Anterior cingulate cortex (tissue), 58 donors: ENCODE measurements at places on chromosomes 5 and 9.

- no peak for DNase-seq
Measured at GRCh38 chr9:86703346-86703745, 244.0 kb downstream of the GAS1 start.

GRCh38 chr5:168947212-168947868 lies 353.6 kb downstream of the SLIT3 start:
- DNase-seq = no peak

- no peak for DNase-seq
Measured at GRCh38 chr5:66620711-66621110, 24.5 kb downstream of the MAST4 start.

- DNase-seq = no peak
Measured at GRCh38 chr5:89262030-89262429, 379.0 kb upstream of the MEF2C start.

DNA sequence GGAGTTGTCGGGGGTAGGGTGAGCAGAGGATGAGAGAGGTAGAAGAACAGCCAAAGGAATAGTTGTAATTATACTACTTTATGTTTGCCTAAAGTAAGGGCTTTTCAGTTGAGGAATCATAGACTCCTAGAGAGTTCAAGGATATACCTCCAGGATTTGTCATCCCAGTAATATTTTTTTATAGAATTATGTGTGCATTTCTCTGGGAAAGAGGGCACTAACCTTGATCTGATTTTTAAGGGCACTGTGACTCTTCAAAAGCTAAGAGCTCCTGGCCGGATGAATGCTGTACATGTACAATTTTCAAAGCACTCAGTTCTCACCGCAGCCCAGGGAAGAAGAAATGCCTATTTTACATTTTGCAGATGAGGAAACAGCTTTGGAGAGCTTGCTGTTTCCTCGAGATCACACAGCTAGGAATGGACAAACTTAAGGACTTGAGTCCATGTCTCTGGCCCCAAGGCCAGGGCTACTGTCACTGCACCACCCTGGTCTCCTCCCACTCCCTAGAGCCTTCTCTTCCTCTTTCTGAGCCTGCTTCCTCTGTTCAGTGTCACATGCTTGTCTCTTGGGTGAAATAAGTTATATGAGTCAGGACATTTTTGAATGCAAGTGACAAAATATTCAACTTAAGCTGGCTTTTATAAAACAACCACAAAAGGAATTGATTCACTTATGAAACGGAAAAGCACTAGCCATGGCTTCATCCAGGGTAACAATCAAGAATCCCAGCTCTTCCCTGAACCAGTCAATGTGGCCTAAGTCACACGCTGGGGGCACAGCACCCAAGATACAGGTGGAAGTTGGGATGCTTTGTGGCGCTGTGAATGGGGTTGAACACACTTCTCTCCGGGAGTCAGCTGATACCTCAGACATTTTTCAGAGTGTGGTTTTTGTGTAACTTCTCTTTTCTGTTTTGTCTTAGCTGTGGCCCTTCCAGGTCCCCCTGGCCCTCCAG lies 45.7 kb upstream of the TGFBR1 start:
- no peak for DNase-seq

DNA sequence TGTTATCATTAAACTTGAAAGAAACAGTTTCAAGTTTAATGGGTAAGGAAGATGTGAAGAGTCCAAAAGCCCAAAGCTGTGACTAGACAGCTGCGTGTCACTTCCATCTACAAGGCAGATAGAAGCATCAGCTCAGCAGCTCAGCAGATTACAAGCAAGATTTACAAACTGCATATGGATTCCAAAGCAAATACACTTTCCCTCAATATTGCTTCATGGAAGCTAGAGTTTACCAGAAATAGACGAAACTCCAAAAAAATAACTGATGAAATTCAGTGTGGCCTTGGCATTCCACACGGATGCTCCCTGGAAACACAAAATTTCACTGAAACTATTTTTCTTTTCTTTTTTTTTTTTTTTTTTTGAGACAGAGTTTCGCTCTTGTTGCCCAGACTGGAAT lies 17.9 kb downstream of the MYO10 start:
- no peak for DNase-seq

DNA sequence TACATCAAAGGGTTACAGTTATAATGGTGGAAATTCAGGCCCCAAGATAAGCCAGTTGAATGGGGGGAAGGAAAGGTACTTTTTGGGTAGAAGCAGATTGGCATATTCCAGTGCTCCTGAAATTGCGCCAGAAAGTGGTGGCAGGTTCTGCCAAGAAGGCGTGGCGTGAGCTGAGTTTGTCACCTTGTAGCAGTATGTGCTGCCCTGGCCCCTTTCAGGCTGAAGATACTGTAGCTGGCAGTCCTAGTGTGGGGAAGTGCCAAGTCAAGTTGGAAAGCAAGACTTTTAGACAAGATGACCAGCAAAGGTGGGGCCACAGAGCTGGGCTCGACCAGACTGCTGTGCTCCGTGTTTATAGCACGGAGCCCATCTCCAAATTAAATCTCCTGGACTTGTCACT lies 133.6 kb upstream of the GLRA1 start:
- DNase-seq = no peak

GRCh38 chr5:53066088-53066487 lies 43.5 kb downstream of the MOCS2 start:
- DNase-seq = no peak

DNA sequence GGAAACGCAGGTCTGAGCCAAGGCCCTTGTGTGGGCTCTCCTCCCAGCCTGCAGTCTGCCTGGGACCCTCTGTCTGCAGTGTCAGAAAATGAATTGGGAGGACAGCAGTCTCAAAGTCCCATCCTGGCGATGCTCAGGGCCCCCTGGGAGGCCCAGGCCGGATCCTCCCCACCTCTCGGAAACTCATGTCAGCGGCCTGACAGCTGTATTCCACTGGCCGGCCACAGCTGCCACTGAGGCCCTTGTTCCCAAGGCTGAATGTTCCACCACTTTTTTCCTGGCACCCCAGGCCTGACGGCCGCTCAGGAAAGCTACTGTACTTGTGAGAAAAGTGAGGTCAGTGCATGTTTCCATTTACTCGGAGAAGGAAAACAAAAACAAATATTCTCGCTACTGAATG lies 180.0 kb downstream of the FGF18 start:
- no peak for DNase-seq

GRCh38 chr9:3909966-3910650 lies 384.3 kb upstream of the RFX3 start:
- DNase-seq = no peak

- no peak for DNase-seq
Measured at GRCh38 chr5:115470921-115471320, 73.7 kb downstream of the FEM1C start.

- no peak for DNase-seq
Measured at GRCh38 chr5:116778032-116778431, 203.4 kb upstream of the SEMA6A start.

GRCh38 chr9:125659954-125660353 lies 47.1 kb downstream of the MAPKAP1 start:
- no peak for DNase-seq

DNA sequence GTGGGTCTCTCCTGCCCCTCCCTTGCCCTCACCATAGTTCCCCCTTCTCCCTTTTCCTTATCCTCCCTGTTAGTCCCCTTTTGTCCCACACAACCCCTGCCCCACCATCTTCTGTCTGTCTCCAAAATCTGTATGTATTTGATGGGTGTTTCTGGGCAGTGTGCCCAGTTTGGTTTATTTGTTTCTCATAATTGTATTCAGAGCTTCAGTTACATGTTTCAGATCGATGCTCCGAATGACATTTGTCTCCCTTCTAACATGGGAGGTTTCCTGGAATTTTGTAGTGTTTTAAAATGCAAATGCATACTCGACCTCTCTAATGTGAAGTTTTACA lies 22.2 kb downstream of the FBXL7 start:
- no peak for DNase-seq

- DNase-seq = no peak
Measured at GRCh38 chr9:76316069-76316468, 78.2 kb downstream of the RFK start.

DNA sequence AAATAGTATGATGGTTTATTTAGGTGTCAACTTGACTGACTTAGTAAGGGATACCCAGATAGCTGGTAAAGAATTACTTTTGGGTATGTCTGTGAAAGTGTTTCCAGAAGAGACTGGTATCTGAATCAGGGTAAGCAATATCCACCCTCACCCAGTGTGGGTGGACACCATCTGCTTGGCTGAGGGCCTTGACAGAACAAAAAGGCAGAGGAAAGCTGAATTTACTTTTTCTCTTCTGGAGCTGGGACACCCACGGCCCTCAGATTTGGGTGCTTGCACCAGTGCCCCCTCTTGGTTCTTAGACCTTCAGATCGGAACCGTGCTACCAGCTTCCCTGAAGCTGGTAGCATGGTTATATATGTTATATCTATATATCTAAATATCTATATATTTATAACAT lies 489.5 kb upstream of the MPDZ start:
- DNase-seq = no peak

- DNase-seq = peak; percentile 37
Measured at GRCh38 chr9:77588271-77588937, 59.7 kb downstream of the GNA14 start.

GRCh38 chr5:17278931-17279330 lies 61.5 kb downstream of the BASP1 start:
- DNase-seq = no peak

- DNase-seq = no peak
Measured at GRCh38 chr9:126504977-126505455, 108.7 kb upstream of the LMX1B start.

DNA sequence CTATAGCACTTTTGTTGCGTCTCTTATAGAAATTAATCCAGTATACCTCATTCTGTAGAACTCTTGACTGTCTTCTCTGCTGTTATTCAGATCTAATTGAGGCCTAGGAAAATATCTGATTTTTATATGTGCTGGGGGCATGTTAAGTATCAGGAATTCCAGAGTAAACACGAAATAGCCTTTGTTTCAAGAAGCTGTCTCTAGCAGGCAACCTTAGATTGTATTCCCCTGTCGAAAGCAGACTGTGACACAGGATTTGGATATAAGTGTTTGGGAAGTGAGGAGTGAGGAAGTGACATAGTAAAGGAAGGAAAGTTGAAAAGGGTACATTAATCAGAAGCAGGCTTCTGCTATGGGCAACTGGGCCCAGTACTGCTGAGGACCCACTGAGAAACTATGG lies 72.1 kb upstream of the RASA1 start:
- DNase-seq = no peak

DNA sequence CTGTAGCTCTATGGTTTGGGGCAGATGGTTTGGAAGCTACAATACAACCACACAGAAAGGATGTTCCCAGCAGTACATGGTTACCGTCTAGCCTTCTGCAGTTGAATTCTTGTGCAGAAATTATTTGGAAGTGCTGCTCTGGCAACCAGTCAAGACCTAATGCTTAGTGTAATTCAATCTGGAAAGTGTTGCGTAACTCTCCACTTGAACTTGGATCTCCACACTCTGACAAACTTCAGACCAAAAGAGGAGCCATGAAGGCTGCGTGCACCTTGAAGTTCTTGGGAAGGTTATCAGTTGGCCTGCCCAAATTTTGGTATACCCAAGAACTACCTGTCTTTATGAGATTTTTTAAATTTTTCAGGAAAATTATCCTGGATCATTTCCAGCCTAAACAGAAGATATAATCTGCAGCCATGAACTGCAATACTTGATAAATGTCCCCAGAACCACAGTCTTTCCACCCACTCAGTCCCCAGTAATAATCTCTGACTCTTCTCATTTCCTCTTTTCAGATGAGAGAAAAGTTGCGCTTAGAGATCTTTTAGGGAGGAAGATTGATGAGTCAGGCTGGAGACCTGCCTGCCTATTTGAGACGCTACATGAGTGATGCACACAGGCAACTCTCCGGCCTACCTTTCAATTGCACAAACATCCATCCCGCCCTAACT lies 159.9 kb downstream of the FANCC start:
- no peak for DNase-seq

DNA sequence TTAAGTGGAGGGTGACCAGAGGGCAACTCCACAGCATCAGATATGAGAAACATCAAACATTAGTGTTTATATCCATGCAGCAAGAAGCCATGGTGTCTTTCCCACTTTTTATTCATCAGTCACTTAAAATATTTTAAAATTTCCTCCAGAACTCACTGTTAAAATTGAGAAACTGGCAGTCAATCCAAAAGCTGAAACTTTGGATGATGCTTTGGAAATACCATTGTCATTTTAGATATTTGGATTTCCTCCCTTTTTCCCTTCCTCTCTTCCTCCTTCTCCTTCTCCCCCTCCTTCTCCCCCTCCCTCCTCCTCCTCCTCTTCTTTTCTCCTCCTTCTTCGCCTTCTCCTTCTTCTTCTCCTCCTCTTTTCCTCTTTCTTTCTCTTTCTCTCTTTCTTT lies 33.1 kb upstream of the NTRK2 start:
- DNase-seq = no peak

GRCh38 chr5:33657804-33658440 lies 217.2 kb downstream of the TARS1 start:
- DNase-seq = no peak

DNA sequence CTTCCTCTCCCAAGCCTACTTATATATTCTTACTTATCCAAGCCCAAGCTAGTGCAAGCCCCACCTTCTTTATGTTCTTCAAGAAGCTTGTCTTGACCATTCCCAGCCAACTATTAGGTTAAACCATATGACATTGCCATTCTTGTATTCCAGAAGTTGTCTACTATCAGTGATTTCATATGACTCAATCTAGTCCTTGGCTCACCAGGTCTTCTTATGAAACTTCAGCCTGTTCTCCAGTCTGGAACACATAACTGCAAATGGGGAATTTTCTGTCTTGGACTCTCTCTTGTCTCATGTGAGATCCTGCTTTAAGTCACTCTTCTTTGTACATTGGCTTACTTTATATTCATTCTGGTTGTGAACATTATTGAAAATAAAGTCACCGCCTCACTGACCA lies 130.7 kb downstream of the TTLL11 start:
- DNase-seq = no peak

GRCh38 chr5:62011089-62011664 lies 294.8 kb upstream of the KIF2A start:
- no peak for DNase-seq

GRCh38 chr9:108612513-108612912 lies 243.3 kb downstream of the ACTL7B start:
- no peak for DNase-seq

DNA sequence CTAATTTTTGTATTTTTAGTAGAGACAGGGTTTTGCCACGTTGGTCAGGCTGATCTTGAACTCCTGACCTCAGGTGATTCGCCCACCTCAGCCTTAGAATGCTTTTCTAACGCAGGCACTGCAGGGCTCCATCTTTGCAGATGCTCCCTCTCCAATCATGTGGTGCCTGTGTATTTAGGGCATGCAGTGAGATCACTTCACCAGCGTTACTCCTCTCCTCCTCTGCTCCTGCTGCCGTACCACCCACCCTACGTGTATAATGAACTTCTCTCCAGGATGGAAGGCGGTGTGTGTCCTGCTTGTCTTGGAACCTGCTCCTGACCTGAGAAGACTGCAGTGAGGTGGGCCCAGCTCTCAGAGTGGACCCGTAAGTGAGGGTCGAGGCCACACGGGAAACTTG lies 13.6 kb upstream of the CFAP157 start:
- DNase-seq = peak; percentile 43

GRCh38 chr5:2752821-2753439 lies 1.5 kb upstream of the IRX2 start:
- no peak for DNase-seq

DNA sequence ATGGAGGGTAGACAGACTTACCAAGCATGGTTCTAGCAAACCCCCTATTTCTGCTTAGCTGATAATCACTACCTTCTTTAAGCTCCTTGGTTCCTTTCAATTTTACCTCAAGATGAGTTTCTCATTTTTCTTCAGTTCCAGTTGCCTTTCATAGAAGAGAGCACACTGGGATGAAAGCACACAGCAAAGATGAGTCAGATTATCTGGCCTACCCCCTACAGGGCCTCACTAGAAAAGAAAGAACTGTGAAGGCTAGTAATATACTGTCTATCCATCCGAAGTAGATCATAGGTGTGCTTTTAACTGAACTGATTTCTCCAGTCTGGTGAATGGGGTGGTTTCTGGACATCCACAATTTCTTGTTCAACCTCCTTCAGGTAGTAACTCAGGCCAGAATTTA lies 122.5 kb downstream of the TRPM3 start:
- DNase-seq = no peak
